ENCODE measurements at places on chromosomes 1 and 21. TPM values are rescaled to one million over a fixed set of nuclear protein-coding genes. Genes with fewer than 3 reads are reported as not detected.

DNA sequence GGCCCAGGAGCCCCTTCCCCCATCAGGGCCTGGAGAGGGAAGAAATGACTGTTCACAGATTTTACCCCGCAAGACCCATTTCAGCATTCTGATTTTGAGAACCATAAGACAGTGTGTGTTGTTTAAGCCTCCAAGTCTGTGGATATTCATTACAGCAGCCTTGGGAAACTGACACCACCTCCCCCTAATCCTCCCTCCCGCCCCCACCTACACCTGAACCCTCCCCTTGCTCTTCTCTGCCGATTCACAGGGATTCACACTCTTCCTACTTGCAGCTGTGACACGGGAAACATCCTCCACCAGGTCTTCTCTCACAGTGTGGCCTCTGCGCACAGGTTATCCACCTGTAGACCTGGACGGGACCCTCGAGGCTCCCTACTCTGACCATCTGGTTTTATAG is 50.1 kb downstream of the RIPK4 start:
- DNase-seq, result no peak
- no peak overlapping the region for H3K27ac ChIP-seq
- no peak overlapping the region for H3K4me3 ChIP-seq
- H3K4me1 ChIP-seq, result no peaks in the 10 kb centered on the region

- H3K36me3 ChIP-seq, result no peaks in the 10 kb centered on the region
- peaks cover 24% of the 10 kb centered on the region for H3K27me3 ChIP-seq
- H3K27ac ChIP-seq, result no peak overlapping the region
- no peak for DNase-seq
- no peaks in the 10 kb centered on the region for H3K4me1 ChIP-seq
Observed at GRCh38 chr1:228045871-228046270, 36.6 kb upstream of the ARF1 start.

GRCh38 chr1:16158025-16158424 is 2.2 kb upstream of the EPHA2 start:
- H3K4me1 ChIP-seq, result peaks cover 16% of the 10 kb centered on the region
- H3K4me3 ChIP-seq, result no peak overlapping the region
- no peak for DNase-seq
- no peaks in the 10 kb centered on the region for H3K36me3 ChIP-seq

DNA sequence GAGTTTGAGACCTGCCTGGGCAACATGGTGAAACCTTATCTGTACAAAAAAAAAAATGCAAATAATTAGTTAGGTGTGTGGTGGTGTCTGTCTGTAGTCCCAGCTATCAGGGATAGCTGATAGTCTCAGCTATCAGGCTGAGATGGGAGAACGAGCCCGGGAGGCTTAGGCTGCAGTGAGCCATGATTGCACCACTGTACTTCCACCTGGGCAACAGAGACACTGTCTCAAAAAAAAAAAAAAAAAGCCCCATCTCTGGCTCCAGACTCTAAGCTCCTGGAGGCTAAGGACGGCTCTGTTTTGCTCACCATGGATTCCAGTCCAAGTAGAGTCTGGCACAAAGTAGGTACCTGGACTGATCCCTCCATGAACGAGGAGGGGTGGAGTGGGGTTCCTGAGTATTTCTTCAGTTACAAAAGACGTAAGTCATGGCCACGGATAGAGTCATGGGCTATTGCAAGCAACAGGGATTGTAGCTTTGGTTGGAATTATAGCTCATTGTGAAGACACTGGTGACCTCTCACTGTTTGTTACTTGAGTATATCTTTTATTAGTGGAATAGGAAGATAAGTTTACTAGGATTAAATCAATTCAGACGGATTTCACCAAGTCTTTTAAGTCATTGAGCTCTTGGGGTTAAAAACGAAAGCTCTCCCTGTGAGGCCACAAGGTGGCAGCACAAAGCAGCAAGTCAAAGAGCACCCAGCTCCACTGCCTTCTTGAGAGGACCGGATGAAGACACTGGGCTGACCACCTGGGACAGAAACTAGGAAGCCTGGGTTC is 35.6 kb upstream of the TMEM61 start:
- no peaks in the 10 kb centered on the region for H3K36me3 ChIP-seq
- H3K27ac ChIP-seq, result no peak overlapping the region
- H3K4me1 ChIP-seq, result no peaks in the 10 kb centered on the region
- H3K4me3 ChIP-seq, result no peak overlapping the region
- H3K27me3 ChIP-seq, result no peaks in the 10 kb centered on the region

DNA sequence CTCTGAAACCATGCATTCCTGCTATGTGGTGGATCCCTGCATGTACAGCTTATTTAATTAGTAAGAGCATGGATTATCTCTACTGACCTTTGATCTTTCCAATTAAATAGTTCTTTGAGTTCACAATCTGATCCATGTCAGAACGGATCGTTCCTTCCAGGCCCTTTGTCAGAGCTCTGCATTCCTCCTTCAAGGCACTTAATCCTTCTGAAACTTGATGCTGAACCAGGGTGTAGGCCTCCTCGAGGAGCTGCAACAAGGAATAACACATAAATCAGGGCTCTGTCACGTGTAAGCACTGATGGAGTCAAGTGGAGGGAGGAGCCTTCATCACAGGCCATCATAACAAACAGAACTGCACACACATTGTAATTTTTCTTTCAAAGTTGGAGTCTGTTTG is 68.4 kb upstream of the EDEM3 start:
- peaks cover 10% of the 10 kb centered on the region for H3K4me1 ChIP-seq
- no peak overlapping the region for H3K4me3 ChIP-seq
- peak; percentile 10 for DNase-seq
- no peaks in the 10 kb centered on the region for H3K27me3 ChIP-seq
- H3K36me3 ChIP-seq, result peaks cover 5% of the 10 kb centered on the region

ELF3 gene
- total RNA-seq, result not detected
